LHCN-M2 (cell line): ENCODE measurements at places on chromosomes 3 and 15. TPM values are rescaled to one million over a fixed set of nuclear protein-coding genes. Genes with fewer than 3 reads are reported as not detected.
A peak's percentile ranks its signal among the peaks of the same experiment; 100 is the strongest.

Gene EID1
- 229 and 243 TPM in 2 replicates for total RNA-seq

DNA sequence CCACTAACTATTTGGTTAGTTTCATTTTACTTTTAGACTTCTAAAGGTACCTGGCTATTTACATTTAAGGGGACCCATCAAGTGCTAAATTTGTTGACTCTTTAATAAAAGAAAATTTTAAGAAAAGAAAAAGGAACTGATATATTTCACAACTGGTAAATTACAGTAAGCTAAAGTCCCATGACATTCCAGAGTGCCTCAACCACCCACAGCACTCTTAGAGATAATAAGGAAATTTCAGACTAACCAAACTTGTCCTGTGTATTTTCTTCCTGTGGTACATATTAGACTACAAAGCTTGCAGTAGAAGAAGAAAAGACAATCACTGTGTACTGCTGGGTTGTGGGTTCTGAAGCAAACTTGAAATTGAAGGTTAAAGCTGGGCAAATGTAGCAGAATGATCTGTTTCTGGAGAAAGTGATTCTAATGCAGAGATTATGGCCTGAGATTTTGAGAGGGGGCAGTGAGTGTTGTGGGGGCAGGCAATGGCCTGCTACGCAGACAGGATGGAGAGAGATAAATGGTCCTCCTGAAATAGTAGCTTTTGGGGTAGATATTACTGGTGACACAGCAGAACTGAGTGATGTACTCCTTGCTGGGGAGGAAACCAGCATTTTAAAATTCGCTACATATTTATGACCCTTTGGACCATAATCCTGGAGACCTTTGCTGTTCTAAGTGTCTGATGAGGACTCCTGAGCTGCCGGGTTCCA is 24.5 kb upstream of the MFSD1 start:
- DNase-seq, result no peak

GRCh38 chr3:49422379-49423248 is at the start of gene AMT:
TSS of gene AMT (minus strand) at chr3:49422473. CDS start at chr3:49422450, 23 bp downstream.
- no peak for DNase-seq

- no peak for DNase-seq
These were observed 30.6 kb downstream of the ADAMTS17 start for GRCh38 chr15:100311154-100311625.

GRCh38 chr3:13655061-13655913 is 106.4 kb downstream of the FBLN2 start:
- no peak for DNase-seq

DNA sequence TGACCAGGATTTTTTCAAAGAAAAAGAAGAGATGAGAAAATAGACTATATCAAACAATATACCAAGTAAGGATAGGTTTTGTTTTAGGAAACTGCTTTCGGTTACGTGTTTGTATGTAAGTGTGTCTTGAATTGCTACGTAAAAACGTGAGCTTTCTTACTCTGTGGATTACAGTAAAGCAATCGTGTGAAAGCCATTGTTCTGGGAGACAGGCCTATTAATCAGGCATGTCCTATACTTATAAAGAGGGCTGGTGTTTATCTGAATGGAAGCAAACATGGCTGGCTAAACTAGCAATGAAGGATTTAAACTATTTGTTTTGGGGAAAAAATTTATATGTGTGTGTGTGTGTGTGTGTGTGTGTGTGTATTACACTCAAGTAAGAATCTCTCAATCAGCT is 2.6 kb downstream of the EHHADH start:
- no peak for DNase-seq

DNA sequence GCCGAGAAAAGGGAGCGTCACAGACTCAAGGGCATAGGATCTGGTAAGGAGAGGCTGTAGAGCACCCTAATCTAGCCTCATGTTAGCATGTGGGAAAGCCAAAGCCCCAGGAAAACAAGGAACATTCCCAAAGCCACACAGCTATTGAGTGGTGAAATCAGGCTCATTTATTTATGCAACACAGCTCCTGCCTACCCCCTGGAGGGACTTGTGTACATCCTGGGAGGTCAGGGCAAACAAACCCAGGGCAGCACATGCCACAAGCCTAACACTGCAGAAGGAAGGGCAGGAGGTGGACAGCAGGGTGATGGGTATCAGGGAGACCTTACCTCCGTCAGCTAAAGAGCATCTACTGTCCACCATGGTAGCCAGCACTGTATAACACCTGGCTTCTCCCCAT is 283.5 kb downstream of the RPLP1 start:
- DNase-seq, result no peak

DNA sequence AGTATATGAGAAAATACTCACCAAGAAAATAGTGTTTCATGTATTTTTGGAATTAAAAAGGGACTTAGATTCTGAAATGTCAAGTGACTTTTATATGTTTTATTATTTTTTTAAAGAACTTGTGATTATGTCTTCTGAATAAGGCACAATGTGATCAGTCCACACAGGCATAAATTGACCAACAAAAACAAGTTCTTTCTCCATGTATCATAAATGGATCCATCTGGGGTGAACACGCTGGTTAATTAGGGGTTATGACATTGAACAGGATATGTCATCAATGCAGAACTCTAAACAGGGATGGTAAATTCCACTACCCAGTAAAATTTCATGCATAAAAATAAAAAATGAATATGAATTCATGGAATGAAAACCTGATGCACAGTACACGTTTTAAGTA is 31.3 kb upstream of the PIK3CA start:
- DNase-seq, result no peak

DNA sequence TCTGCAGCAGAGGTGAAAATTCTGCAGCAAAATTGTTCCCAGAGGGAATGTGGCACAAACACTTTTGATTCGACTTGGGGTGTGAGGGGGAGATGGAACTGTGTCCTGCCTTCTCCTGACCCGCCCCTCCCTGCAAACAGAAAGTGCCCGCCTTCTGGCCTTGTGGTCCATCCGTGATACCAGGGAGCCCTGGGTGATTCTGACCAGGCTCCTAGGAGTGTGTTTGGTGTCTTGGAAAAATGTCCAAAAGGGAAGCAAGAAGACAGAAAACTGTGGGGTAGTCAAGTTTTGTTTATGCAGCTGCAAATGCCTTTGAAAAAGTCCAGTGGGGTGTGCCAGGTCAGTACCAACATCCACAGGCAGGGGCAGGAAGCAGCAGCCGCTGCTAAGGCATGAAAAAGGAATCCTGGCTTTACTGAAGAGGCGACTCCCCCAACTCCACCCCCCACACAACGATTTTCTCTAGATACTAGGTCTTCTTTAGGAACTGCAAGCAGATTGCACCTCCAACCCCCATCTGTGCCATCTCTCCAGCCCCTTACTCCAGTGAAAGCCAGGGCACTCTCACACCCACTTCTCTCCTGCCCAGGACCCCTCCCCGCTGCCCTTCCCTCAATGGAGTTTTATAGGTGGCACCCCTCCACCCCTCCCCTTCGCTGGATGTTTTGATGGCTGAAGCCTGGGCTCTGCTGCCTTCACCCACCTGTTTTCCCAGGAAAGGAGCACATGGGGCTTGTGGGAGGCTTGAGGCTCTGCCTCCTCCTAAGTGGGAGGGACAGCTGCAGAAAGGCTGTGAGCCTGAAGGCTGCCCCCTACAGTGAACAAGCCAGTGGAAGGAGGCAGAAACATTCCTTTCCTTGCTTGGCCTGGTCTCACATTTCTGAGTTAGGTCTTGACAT is 82.4 kb upstream of the HERC1 start:
- peak; percentile 81 for DNase-seq

DNA sequence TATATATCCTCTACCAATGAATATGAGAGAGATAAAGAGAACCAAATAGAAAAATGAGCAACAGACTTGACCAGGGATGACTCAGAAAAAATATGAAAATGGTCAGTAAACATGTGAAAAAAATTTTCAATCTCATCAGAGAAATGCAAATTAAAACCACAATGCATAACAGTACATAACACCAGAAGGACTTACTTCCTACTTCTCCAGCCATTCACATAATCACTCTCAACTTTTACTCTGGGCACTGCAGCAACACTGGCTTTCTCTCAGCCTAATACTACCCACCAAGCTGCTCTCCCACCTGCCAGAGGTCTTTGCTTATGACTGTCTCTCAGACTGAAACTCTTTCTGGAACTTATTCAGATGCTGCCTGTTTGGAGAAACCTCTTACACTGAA is 49.4 kb downstream of the DPH6 start:
- DNase-seq, result peak; percentile 26

DNA sequence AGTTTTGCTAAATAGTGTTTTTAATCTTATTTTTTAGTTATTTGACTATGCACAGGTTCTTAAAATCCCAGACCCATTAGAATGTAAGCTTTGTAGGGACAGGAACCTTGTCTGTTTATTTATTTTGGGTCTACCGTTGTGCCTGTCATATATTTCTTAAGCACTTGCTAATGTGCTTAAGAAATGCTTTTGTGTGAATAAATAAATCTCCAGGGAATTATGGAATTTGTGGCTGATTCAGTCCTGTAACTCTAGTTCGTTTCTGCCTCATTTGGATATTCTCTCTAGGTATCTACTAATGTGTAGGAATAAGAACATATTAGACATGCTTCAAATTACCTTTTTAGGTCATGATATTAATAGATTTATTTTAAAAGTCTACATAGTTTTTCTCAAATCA is 161.6 kb downstream of the LPP start:
- peak; percentile 53 for DNase-seq

DNA sequence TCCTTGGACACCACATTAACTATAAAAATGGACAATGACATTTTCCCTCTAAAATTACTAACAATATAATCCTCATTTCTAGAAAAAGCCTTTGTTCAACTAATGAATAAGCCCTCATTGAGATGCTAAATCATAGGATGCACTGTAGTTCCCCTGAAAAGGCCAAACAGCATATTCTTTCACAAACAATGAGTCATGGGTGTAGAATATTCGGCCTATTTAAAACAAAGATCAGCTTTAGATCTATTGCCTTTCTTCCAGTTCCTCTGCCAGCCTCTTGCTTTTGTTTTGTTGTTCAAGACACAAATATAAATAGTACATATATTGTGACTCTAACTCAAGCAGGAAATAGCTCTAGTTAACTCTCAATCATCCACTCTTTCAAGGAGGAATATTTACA is 82.5 kb downstream of the ADAM10 start:
- peak; percentile 62 for DNase-seq

GRCh38 chr3:114455432-114455831 is 161.6 kb downstream of the TIGIT start:
- no peak for DNase-seq

DNA sequence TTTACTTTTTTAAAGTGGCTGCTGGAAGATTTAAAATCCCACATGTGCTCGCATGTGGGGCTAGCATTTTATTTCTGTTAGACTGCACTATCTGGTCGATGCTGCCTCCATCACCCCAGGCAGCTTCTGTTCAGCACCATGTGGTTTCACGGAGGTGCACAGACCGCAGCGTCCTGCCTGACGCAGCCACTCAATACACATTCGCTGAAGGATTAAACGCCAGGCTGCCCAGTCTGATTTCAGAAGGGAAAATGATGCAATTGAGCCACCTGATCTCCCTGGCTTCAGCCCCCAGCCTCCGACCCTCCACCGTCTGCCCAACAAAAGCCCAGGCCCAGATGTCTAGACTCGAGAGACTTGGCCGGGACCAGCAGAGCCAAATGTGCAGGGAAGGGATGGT is 84.5 kb downstream of the MEGF11 start:
- DNase-seq, result no peak

DNA sequence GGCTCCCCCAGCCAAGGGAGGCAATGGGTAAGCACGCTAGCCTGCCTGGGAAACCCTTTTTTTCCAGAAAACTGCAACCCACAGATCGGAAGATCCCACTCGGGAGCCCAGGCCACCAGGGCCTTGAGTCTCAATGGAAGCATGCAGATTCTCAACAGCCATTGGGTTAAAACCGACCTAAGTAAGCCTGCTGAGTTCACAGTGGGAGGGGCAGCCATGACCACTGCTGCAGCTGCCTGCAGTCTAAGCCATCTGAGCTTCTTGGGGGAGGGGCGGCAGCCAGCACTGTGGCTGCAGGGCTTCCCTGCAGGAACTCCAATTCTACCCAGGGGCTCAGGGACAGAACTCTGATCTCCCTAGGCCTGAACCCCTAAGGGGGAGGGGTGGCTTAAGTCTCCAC is 82.0 kb downstream of the DPPA2 start:
- DNase-seq, result no peak

DNA sequence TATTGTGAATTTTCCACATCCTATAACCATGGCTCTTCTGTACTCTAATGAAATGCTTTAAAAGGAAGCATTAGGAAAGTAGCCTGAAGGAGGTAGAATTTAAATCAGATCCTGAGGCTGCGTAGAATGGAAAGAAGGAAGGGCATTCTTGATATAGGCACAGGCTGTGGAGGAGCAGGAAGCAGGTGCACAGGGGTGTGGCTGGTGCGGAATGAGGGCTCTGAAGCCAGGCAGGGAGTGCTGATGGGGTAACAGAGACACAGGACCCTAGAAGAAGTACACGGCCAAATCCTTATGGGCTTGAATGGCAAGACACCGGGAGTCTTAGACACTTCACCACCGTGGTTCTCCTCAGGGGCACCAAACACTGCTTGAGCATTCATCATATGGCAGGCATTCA is 97.0 kb downstream of the MYLK start:
- no peak for DNase-seq

- DNase-seq, result no peak
These were observed 91.8 kb upstream of the ETV5 start for GRCh38 chr3:186200726-186201125.

DNA sequence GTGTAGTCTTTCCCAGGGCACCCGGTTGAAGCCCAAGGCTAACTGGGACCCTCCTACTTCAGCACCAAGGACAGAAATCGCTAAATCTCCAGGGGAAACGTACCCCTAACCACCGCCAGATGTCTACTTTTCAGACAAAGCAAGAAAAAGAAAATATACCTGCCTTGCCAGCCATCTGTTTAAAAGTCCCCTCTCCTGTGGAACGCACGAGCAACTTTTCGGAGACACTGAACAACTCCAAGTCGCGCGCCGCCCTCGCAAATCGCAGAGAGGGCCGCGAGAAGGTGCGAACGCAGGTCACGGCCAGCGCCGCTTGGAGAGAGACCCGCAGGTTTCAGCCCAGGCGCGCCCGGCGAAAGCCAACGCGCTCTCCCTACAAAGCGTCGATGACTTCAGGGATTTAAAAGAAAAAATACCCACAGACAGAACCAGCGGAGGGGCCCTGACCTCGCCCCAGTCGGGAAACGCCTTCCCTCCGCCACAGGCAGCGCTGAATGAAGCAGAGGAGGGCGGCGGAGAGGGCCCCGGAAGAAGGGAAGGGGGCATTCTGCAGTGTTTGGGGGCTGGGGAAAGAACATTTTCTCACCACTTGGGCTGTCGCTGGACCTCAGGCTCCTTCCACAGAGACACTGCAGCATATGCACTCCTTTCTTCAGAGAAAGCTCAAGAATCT is 213.1 kb downstream of the FGF12 start:
- no peak for DNase-seq

GRCh38 chr3:193991666-193992424 is 144.1 kb upstream of the HES1 start:
- no peak for DNase-seq

- DNase-seq, result peak; percentile 36
These were observed 18.2 kb downstream of the SSR3 start for GRCh38 chr3:156536524-156537316.
